ENCODE measurements at places on chromosomes 2 and 18. TPM values are rescaled to one million over a fixed set of nuclear protein-coding genes. Genes with fewer than 3 reads are reported as not detected.

Gene TDRD15
- total RNA-seq, result not detected

Gene WNT10A
- not detected for total RNA-seq

Gene SNORC
- 0.99 TPM for total RNA-seq

Gene LAMA1
- total RNA-seq, result not detected

Gene SPP2
- not detected for total RNA-seq

Gene COLEC11
- total RNA-seq, result not detected

Gene MARCO
- not detected for total RNA-seq

Gene CROCC2
- total RNA-seq, result not detected

Gene RNF103
- total RNA-seq, result 8.7 TPM

Gene ADAM23
- not detected for total RNA-seq

Gene CAPN14
- total RNA-seq, result not detected

Gene ADCYAP1
- total RNA-seq, result not detected

Gene RAX
- not detected for total RNA-seq

Gene FBXO41
- total RNA-seq, result 32.0 TPM

Gene ADGRF3
- 5.8 TPM for total RNA-seq

Gene MSGN1
- total RNA-seq, result not detected

Gene INPP5D
- 108 TPM for total RNA-seq

Gene UGT1A3
- not detected for total RNA-seq

Gene DNAH6
- 0.89 TPM for total RNA-seq

Gene ACMSD
- not detected for total RNA-seq

Gene SRD5A2
- total RNA-seq, result not detected

Gene G6PC2
- total RNA-seq, result not detected

Gene MAP3K19
- not detected for total RNA-seq

Gene ACOXL
- total RNA-seq, result not detected

Gene NGEF
- total RNA-seq, result not detected

Gene ASXL3
- not detected for total RNA-seq

Gene DLX2
- not detected for total RNA-seq

Gene RBKS
- 1.5 TPM for total RNA-seq

Gene SLC16A14
- total RNA-seq, result 0.63 TPM

Gene FAM228A
- total RNA-seq, result not detected

Gene KIF3C
- total RNA-seq, result 13.4 TPM

Gene CPS1
- 1.3 TPM for total RNA-seq

Gene SERPINB10
- total RNA-seq, result not detected

Gene RNF125
- 26.5 TPM for total RNA-seq

Gene MTX2
- total RNA-seq, result 10.1 TPM

Gene COL4A4
- total RNA-seq, result not detected

Gene GPR75
- total RNA-seq, result 3.0 TPM

Gene ALPG
- not detected for total RNA-seq

Gene HRH4
- total RNA-seq, result not detected

Gene SULT1C4
- total RNA-seq, result not detected

Gene MRPL30
- total RNA-seq, result 23.3 TPM

Gene SPTBN1
- total RNA-seq, result 140 TPM

Gene RAB27B
- 2.0 TPM for total RNA-seq

Gene TLX2
- 0.44 TPM for total RNA-seq

Gene TMEM185B
- total RNA-seq, result 25.8 TPM

Gene CREG2
- total RNA-seq, result not detected

Gene FKBP1B
- 3.4 TPM for total RNA-seq

Data from activated CD8-positive, alpha-beta T cell treated with anti-CD3 and anti-CD28 coated beads, Interleukin-2, amount 10 ng/mL, durations not matched to agents 7 days and 5 days (primary cell).